ENCODE measurements at places on chromosomes 7 and 10.

DNA sequence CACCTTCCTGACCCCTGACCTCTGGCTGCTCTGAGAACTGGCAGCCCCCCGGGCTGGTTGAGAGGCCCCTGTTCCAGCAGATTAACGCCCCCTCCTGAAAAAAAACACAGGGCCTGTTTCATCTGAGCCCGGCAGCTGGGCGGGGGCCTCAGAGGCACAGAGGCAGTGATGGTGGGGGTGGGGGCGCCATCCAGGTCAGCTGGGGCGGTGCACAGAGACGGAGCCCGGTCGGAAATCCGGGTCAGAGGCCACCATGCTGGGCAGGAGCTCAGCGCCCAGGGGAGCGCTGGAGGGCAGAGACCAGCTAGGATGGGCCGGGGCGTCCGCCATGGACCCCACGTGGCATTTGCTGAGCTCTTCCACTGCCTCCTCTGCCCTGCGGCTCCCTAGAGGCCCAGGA lies 68.0 kb downstream of the UNCX start:
- no peak for DNase-seq

- no peak for DNase-seq
These were observed 591 bp downstream of the BZW2 start for GRCh38 chr7:16646472-16647072.

DNA sequence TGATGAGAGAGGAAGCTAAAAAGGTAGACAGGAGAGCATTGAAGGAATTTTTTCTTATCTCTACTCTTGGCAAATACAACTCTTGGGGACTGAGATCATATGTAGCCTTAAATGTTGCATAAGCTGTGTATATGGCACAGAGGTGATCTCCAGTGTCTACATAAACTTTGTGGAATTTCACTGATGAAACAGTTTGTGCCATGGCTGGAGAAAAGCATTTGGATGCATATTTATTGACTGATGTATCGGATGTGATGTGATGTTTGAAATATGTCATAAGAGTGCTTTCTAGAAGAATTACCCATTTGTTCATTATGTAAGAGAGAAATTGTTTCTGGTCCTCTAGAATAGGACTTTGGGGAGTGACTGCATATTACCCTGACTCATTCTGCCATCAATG lies 244.9 kb upstream of the LRRTM3 start:
- no peak for DNase-seq

- DNase-seq, result no peak
These were observed 7.5 kb downstream of the SFXN2 start for GRCh38 chr10:102721954-102722353.

GRCh38 chr7:50640779-50641178 lies 75.6 kb upstream of the DDC start:
- peak; percentile 22 for DNase-seq

DNA sequence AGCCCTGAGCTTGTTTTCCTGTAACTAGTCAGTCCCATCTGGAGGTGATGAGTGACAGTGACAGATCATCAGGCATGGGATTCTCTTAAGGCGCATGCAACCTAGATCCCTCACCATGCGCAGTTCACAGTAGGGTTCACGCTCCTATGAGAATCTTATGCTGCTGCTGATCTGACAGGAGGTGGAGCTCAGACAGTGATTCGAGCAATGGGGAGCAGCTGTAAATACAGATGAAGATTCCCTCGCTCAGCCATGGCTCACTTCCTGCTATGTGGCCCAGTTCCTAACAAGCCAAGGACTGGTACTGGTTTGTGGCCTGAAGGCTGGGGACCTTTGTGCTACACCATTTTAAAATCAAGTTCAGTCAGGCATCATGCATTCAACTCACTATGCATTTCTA lies 221.7 kb downstream of the KIAA1217 start:
- no peak for DNase-seq

GRCh38 chr7:120735791-120736190 lies 122.2 kb downstream of the TSPAN12 start:
- no peak for DNase-seq

DNA sequence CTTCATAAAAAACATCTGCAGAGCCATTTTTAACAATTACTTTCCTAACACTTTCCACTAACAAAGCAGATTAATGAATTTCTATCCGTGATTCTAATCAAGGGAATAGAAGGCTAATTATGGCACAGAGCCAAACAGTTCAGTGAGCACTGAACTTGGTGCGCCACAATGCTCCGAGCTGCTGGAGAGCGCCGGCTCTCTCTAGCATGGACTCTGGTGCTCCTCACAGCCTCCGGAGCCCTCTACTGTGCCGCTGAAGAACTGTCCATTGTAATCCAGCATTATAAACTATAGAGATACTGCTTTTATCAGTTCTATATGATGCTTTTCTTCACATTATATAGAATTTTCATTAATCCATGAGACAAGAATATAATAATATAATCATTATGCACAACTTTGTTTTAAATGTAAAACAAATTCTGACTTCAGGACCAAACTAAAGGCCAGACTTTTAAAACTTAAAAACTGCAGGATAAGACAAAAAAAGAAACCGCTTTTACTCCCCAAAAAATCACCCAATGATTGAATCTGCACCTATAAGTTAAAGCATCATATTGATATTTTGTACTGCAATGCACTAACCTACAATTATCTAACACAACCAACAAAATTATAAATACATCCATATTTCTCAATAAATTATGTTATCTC lies 123.6 kb downstream of the RNF32 start:
- DNase-seq, result peak; percentile 68

DNA sequence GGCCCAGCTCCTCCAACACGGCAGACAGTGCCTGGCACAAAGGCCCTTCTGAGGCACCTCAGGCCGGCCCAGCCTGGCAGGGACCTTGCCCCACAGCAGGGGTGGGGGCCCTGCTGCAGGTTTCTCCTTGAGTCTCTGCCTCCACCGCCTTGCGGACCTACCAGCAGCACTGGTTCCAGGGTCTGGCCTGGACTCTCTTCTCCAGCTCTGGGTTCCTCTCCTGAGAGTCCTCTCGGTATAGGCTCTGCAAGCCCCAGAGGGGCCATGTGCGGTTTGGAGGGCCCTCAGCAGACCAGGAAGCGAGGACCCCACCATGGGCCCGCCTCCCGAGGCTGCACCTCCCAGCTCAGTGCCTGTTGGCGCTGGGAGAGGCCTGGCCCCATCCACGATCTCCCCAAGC lies 38.1 kb upstream of the ADGRA1 start:
- no peak for DNase-seq

GRCh38 chr10:30371954-30372353 lies 22.9 kb upstream of the MTPAP start:
- no peak for DNase-seq

DNA sequence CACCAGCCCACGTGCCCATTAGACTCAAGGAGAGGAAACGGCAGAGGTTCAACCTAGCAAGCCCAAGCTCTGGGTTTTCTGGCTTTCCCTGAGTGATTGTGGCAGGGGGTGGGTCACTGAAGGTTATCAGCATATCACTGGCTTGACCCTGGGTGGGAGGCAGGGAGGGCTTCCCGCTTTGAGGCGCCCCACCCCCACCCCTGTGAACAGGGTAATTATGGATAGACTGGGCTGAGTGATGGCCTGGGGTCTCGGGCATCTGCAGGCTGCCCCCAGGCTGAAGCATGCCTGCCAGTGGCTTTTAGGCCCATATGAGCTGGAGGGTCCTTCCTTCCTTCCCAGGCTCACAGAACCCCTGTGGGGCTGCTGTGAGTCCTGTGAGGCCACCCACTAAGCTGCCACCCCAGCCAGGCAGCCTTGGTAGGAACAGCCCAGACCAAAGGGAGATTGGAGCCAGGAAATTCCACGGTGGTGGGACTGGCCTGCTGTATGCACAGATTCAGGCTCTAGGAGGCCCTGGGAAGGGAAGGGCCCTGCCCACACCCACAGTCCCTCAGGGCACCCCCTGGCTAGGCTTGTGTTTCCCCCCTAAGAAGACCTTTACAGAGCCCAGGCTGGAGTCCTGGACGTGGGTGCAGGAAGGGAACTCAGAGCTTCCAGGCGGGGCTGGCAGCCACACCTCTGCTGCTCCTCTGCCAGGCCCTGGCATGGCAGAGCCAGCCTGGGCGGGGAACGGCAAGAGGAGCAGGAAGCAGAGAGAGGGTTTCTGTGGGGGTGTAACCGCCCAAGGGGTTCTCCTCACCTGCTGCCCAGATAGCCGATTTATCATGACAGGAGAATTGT lies 33.1 kb downstream of the GPRIN2 start:
- peak; percentile 80 for DNase-seq

GRCh38 chr7:516606-517456 lies 2.8 kb downstream of the PDGFA start:
- peak; percentile 86 for DNase-seq

- DNase-seq, result peak; percentile 95
These were observed 1.4 kb downstream of the PTPRE start for GRCh38 chr10:127908106-127908958.

DNA sequence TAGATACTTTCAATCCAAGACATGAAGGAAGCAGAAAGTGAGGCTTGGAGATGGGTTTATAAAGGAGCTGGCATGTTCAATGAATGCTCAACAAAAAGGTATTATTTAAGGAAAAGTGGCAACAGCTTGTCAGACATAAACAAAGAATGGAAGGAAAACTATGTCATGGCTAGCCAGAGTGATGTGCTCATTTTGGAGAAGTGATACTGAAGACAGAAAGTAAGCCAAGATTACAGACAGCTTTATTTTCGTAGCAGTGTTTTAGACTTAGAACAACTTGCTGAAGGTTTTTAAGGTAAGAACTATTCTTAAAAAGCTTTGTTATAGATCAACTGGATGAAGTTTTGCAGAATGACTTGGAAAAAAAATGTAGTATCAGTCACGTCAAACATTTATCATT lies 160.5 kb upstream of the FERD3L start:
- DNase-seq, result no peak

DNA sequence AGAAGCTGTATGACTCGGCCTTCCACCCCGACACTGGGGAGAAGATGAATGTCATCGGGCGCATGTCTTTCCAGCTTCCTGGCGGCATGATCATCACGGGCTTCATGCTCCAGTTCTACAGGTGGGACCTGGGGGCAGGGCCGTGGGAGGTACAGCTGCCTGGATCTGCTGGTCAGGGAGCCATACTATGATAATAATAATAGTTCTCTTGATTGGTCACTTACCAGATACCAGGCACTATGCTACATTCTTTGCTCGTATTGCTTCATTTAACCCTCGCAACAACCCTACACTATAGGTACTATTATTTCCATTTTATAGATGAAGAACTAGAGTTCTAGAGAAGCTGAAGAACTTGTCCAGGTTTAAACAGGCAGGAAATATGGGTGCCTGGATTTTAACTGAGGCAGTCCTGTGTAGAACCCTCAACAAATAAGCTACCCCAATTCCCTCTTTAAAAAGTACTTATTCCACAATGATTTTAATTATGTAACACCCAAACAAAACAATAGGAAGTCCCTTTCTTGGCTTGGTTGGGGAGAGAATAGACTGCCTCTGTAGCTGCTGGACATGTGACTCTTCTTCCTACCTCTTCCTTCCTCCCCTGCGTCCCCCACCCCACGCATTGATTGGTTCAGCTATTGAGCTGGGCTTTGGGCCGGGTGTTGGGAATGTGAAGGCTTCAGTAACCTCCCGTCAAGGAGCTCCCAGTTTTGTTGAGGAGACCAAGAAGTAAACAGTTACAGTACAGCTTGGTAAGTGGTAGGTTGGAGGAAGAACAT lies 12.8 kb downstream of the SFXN2 start:
- DNase-seq, result no peak

DNA sequence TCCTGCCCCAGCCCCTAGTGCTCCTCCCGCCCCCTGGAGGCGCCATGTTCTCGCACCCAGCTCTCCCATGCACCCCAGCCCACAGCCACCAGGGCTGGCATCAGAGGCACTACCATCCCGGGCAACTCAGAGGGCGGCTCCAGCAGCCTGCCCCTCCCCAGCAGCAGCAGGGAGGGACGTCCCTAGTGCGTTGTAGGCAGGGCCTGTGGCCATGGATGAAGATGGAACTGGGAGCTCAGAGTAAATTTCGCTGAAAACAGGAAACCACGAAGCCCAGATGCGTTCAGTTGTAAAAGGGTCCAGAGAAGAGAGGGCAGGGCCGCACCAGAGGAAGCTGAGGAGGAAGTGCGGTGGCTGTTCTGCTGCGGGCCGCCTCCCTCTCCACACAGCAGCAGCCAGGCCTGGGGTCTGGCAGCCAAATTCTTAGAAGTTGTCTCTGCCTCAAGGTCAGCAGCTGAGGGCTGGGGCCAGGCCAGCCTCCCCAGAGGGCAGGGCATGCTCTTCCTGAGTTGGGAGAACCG lies 24.6 kb downstream of the VSIR start:
- no peak for DNase-seq

DNA sequence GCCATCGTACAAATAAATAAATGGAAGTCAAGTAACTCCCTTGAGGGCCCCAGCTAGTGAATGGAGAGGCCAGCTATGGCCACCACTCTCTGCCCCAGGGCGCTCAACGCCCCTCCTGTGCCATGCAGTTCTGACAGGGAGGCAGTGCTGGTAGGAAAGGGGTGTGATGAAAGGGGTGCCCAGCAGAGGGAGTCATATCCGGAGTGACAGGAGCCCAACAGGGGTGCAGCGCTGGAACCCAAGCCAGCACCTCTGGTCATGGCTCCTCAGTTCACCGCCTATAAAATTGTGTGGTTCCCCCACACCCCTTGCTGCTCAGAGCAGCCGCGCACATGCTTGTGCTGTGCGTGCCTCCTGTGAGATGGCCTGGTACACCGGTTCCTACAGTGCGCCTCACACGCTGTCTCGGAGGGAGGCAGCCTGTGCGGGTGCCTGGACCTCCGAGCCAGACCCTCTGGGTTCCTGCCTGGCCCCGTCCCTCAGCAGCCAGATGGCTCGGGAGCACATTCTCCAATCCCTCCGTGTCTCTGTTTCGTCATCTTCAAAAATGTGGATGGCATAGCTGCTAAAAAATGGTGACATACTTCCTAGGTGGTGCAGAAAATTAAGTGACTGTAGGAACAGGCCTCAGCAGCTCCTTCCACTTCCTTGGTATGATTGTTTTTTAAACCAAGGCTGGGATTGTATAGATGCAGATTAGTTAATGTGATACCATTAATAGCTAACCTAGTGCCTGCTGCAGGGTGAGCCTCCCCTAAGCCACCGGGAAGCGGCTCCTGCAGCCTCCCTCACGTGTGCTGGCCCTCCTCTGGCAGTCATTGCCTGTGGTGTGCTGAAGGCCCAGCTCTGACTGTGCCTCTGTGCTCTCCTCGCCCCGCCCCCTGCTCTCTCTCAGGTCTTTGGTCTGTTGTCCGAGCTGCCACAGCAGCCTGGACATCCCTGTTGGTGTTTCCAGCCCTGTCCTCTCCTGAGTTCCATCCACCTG lies 125.8 kb downstream of the EGFR start:
- DNase-seq, result no peak

DNA sequence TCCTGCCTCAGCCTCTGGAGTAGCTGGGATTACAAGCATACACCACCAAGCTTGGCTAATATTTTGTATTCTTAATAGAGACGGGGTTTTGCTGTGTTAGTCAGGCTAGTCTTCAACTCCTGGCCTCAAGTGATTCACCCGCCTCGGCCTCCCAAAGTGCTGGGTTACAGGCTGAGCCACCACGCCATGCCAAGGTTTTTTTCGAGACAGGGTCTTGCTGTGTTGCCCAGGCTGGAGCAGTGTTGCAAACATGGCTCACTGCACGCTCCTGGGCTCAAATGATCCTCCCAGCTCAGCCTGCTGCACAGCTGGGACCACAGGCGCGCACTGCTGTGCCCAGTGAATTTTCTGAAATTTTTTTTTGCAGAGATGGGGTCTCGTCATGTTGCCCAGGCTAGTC lies 3.3 kb upstream of the SEC31B start:
- DNase-seq, result no peak

Measured in islet precursor cell (in vitro differentiated cells).